Caki2 (cell line): ENCODE measurements at places on chromosomes 6 and 20. TPM values are rescaled to one million over a fixed set of nuclear protein-coding genes. Genes with fewer than 3 reads are reported as not detected.

Gene TFAP2D
- total RNA-seq, result not detected in 2 replicates

GRCh38 chr6:119979862-119980261 lies 630.3 kb upstream of the MAN1A1 start:
- no peak for DNase-seq

Gene IGF2R
- 42.8 and 58.9 TPM in 2 replicates for total RNA-seq

Gene NEURL2
- 3.4 and 5.2 TPM in 2 replicates for total RNA-seq

- peak; percentile 30 for DNase-seq
Observed at GRCh38 chr20:12722091-12722490, 286.7 kb upstream of the SPTLC3 start.

Gene USP49
- total RNA-seq, result 1.6 and 3.1 TPM in 2 replicates

GRCh38 chr20:62051144-62051543 lies 14.5 kb downstream of the TAF4 start:
- DNase-seq, result no peak

DNA sequence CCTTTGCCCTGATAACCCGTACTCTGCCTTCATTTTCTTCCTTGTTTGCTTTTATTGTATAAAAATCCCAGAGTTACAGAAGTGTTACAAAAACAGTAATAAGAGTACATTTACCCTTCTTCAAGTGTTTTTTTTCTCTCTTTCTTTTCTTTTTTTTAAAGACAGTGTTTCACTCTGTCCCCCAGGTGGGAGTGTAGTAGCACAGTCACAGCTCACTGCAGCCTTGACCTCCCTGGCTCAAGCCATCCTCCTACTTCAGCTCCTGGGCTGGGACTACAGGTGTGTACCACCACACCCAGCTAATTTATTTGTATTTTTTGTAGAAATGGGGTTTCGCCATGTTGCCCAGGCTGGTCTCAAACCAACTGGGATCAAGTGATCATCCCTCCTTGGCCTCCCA lies 402.7 kb downstream of the CDKAL1 start:
- no peak for DNase-seq

DNA sequence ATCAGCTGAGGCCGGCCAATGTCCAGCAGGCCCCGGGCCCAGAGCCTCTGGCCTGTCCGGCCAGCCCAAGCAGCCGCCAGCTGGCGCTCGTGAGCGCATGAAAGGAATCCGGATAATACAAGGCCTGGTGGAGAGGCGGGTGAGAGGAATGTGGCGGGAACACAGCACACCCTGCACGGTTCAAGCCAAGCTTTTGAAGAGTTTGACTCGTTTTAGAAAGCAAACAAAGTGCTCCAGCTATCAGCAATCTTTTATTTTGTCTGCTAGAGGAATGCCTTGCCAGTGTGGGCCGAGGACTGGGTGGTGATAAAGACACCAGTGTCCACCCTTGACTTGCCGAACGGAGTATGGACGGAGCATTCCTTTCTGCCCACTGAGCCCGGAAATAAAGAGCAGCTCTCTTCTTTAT lies 9.3 kb upstream of the NEDD9 start:
- no peak for DNase-seq

DNA sequence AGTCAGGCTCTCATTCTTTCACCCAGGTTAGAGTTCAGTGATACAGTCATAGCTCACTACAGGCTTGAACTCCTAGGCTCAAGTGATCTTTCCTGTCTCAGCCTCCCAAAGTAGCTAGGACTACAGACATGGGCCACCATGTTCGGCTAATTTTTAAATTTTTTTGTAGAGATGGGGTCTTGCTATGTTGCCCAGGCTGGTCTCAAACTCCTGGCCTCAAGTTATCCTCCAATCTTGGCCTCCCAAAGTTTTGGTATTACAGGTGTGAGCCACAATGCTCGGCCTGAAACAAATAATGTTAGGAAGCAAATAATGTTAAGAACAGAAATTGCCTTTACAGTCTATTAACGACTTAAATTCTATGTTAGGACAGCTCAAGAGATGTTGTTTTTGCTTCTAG lies 1.8 kb upstream of the UBR2 start:
- DNase-seq, result no peak

Gene ZSWIM3
- 4.3 and 5.8 TPM in 2 replicates for total RNA-seq

Gene GRIK2
- total RNA-seq, result 0.03 TPM in 1 of 2 replicates, not detected in the other

- no peak for DNase-seq
Observed at GRCh38 chr6:103011605-103012004, 1618.1 kb downstream of the GRIK2 start.

DNA sequence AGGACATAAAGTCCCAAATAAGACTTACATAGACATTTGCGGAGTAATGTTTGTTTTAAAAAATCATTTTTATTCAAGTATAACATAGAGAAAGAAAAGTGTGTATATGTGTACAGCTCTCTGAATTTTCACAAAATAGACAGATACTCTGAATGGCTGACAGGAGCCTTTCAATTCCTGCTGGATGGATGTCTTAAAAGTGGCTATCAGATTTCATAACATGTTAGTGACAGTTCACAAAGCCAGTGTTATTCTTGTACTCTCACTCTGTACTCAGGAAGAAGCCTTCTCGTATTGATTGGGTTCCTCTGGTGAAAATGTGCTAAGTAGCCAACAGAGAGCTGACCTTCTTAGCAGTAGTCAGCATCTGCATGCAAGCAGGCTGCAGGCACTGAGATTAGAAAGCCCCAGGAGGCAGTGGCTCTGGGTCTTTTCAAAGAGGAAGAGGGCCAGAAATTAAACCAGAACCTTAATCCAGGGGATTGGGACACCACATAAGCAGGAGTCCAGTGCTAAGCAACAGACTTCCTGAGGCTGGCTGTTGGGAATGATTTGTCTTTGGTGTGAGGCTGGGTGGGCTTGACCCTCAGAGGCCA lies 19.7 kb downstream of the SLC17A4 start:
- no peak for DNase-seq

DNA sequence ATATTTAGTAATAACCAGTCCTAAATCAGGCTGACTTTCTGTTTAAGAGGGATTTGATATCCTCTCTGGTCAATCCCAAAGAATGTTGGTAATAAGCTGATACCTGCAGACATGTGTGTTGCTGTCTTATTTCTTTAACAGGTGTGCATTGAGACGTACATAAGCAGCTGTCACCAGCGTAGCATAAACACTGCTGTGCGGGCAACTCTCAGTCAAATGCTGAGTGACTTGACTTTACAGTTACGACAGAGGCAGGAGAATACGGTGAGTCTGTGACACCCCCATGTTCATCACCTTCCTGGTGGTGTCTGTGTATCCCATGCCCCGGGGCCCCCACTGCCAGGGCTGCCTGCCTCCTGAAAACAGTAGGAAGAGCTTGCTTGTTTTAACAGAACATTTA lies 20.1 kb upstream of the PBOV1 start:
- no peak for DNase-seq

Gene OPRM1
- not detected in 2 replicates for total RNA-seq

DNA sequence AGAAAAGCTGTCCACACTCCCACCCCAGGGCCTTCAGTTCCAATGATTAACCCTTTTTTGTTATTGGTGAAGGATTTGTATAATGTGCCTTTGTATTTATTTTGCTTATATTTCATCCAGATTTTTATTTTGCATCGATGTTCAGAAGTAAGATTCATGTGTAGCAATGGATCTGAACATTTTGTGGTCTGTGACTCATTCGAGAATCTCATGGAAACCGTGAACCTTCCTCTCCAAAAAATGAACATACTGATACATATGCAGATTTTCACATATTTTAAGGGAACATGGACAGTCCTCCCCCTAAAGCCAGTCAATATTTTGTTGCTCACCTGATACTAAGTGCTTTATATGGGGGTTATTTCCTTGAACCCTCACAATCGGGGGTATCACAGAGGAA lies 421.8 kb upstream of the SOX4 start:
- DNase-seq, result no peak

DNA sequence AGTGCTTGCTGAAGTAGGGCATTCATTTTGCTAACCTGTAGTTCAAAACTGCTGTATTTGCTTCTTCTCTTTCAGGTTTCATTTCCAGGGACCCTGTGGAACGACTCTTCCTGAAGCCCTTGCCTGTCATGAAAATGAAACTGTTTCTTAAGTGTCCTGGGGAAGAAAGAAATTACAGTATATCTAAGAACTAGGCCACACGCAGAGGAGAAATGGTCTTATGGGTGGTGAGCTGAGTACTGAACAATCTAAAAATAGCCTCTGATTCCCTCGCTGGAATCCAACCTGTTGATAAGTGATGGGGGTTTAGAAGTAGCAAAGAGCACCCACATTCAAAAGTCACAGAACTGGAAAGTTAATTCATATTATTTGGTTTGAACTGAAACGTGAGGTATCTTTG lies 3.4 kb upstream of the NOL7 start:
- DNase-seq, result no peak
